ENCODE measurements at places on chromosomes 1 and 21.
A peak's percentile ranks its signal among the peaks of the same experiment; 100 is the strongest.

DNA sequence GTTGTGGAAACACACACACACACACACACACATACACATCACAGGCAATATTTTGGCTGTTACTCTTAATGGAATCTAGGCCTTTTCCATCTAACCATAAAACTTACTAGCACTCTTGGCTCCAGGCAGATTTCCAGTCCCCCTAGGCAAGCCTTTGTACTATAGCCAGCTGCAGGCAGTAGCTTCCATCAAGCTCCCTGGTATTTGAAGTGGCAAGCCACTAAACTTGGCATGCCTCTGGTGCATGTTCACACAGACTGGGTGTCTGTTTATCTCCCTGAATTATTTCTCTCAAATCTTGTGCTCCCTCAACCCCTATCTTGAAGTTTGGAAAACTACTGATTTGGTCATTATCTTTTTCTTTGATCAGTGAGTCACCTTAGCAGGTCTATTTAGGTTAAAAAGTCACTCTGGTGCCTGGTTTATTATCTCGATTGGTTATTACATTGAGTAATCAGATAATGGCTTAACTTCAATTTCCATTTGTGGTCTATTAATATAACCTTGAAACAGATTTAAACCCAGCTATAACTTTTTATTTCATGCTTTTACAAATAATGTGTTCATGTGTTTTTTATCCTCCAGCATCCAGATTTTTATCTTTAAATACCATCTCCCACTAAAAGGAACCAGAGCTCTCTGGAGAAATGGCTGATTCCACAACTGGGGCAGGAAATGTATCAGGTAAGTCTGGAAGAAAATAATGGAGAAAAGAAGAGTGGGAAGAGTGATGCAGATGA, 2.7 kb upstream of the RBM15 start:
- DNase-seq: no peak

DNA sequence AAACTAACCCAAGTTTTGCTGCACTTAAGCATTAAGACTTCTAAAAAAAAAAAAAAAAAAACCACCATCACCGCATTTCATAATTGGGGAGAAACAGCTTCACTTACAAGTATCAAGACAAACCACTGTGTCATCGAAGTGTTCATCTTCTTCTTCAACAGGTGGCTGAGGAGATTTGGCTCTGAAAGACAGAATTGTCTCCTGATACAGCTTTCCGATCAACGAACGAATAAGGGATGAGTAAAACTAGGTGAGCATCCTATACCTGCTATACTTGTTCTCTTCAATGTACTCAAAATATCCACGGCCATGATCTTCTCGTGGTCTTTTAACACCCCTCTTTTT, 2.0 kb downstream of the HNRNPU start:
- no peak for DNase-seq

GRCh38 chr1:19441048-19441780, 44.1 kb downstream of the CAPZB start:
- no peak for DNase-seq

DNA sequence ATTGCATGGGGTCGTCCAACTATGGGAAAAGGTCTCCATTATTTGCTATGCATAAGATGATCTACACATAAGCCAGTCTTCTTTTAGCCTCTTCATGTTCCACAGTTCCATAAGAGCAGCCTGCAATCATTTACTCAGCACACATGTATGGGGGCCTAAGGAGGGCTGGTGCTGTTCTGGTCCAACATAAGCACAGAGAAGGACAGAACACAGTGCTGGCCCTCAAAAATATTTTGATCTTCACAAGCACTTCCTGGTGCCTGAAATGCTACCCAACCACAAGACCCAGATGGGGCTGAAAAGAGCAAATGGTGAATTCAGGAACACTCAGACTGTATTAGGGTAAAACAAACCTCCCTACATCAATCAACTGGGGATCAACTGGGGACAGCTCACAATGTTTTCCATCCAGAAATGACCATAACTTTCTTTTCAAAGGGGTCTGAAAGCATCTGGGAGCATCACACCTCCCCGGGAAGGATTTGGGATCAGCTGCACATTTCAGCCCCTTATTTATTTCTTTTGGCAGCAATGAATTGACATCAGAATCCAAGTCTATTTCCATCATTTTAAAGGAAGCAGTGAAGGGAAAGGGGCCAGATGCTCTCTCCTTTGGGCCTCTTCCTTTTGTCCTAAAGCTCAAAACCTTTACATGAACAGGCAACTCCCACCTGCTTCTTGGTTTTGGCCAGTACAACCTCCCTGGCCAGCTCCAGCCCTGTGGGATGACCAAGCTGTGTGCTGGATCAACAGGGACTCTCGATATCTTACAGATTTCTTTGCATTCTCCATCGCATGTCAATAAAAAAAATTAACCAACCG, 45.7 kb downstream of the KCNN3 start:
- DNase-seq: no peak

DNA sequence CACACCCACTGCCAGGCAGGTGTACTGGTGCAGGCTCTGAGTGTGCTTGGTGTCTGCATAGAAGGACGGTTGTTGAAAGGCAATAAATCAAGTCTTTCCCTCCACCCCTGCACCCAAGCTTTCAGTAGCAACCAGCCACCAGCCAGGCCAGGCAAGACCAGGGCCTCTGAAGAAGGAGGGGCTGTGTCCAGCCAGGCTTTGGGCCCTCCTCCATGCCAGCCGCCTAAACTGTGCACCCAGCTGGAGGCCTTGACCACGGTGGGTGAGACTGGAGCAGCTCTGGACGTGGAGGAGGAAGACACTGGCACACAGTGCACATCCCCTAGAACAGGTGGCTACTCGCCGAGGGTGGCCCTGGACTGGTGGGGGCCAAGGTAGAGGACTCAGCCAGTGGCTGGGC, 4.9 kb downstream of the OLIG2 start:
- no peak for DNase-seq

GRCh38 chr1:200150006-200150405, 122.5 kb downstream of the NR5A2 start:
- no peak for DNase-seq

GRCh38 chr1:8678673-8679394, 138.6 kb downstream of the RERE start:
- no peak for DNase-seq

- no peak for DNase-seq
Measured at GRCh38 chr1:242787968-242788367, 263.5 kb upstream of the PLD5 start.

- DNase-seq: no peak
Measured at GRCh38 chr1:97886199-97886598, 34.6 kb downstream of the DPYD start.

GRCh38 chr1:44808938-44809917, 905 bp downstream of the BTBD19 start:
- DNase-seq: peak; percentile 48

- no peak for DNase-seq
Measured at GRCh38 chr1:80217377-80217986, 1211.0 kb upstream of the ADGRL4 start.

DNA sequence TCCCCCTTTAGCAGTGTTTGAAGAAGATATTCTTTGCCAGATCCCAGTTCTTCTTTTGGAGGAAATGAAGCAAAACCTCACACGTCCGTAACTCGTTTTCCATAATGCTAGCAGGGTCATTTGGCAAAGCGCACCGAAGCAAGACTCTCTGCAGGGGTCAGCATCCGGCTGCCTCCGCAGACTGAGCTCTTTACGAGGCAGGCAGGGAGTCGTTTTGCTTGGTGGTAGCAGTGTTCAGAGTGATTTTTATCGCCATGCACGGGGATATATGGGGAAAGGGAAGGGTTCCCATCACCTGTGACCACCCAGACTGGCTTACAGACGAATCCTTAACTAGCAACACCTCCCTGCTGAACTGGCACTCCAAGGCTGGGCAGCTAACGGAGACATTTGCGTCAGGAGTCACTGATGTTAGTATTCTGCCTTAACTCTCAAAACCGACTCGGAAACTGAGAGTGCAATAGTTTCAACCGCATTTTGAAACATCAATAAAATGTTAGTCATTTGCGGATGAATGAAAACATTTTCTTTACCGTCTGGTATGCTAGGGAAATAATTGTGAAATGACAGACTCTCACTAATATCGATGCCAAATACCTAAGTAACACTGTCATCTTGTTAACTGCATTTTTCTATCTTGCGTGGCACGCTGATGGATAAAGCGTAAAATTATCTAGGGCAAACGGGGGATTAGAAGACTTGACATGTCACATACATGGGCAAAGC, 2.2 kb upstream of the NEGR1 start:
- DNase-seq: peak; percentile 20

- no peak for DNase-seq
Measured at GRCh38 chr1:7760245-7760644, 10.9 kb upstream of the VAMP3 start.

GRCh38 chr1:77590651-77591050, 91.8 kb downstream of the ZZZ3 start:
- DNase-seq: peak; percentile 34

DNA sequence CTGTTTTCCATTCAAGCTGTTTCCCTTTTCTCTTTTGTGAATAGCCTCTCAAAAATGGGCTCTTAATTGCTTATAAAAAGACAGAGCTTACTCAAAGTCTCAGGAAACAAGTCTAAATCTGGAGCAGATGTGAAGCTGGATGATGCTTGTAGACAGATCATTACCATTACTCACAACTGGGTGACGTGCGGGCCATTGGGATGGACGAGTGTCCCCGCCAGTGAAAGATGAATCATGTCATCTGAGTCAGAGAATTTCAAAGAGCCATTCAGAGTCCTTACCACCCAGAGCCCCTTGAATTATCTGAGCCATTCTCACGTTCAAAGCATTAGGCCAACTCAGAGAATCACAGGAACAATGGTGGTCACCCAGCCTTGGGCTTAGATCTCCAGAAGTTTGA, 134.6 kb downstream of the HUNK start:
- no peak for DNase-seq

- DNase-seq: no peak
Measured at GRCh38 chr1:2399890-2400575, 8.4 kb downstream of the RER1 start.

DNA sequence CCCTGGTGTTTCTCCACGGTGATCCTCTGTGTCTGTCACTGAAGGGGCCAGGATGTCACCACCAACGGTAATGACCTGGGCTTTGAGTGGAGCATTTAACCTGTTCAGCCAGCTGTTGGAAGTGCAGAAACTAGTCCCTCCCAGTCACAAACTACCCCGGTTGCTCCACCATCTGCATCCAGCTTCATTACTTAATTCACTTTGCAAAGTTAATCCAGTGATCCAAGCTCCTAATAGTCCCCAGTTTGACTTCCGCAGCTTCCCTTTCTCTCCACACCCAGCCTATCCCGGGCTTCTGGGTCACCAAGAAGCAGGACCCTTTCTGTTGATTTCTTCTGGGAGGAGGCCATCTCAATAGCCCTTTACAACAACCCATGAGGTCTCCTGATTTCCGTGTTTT, 63.5 kb downstream of the MDM4 start:
- no peak for DNase-seq

- no peak for DNase-seq
Measured at GRCh38 chr1:42765269-42765668, 1.6 kb downstream of the P3H1 start.

- DNase-seq: no peak
Measured at GRCh38 chr21:44466351-44466954, 11.1 kb downstream of the LRRC3 start.

DNA sequence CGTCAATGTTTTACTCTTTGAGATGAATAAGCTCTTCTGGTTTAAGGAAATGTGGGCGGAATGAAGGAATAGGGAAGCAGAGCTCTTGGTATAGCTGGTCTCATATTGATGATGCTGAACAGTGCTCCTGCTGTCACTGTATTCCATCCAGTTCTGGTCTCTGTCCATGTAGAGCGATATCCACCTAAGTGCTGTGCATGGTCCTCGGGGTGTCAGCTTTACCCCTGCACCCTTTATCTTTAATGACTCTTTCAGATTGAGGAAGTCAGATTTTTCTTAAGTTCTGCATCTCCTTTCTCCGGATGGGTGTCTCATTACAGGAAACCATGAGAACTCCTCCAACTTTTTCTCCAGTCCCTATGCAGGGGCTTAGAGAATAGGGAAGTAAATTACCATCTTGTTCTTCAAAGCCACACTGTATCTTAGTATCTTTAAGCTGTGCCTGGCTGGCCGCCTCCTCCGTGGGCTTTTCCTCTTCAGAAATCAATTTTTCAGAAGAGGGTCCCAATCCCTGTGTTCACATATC, 52.9 kb downstream of the PDE4B start:
- peak; percentile 3 for DNase-seq

- no peak for DNase-seq
Measured at GRCh38 chr1:207032528-207033017, at the start of gene C1orf116. TSS of gene C1orf116 (minus strand) at chr1:207032756. CDS start at chr1:207027598, 5,158 bp downstream.

GRCh38 chr1:212780759-212781158, 10.8 kb downstream of the NSL1 start:
- DNase-seq: no peak

GRCh38 chr1:83596331-83596730, 402.6 kb downstream of the TTLL7 start:
- no peak for DNase-seq

DNA sequence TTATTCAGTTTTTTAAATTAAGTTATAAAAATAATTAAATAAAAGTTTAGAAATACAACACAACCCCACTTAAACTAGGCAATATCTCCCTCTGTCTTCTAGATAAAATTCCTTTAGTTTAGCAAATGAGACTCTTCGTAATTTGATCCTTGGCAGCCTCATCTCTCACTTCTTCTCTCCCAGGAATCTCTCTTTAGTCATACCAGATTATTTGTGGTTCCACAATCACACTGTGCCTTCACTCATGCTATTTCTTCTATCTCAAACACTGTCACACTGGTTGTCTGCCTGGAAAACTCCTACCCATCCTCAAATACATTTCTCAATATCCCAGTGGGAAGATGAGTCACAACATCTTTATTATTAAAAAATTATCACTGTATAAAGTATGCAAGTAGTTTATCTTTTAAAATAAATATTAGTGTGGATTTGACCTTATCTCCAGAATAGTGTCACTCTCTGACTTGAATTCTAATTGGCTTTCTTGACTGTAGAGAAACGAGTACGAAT, 195.5 kb downstream of the KCNH1 start:
- DNase-seq: no peak

DNA sequence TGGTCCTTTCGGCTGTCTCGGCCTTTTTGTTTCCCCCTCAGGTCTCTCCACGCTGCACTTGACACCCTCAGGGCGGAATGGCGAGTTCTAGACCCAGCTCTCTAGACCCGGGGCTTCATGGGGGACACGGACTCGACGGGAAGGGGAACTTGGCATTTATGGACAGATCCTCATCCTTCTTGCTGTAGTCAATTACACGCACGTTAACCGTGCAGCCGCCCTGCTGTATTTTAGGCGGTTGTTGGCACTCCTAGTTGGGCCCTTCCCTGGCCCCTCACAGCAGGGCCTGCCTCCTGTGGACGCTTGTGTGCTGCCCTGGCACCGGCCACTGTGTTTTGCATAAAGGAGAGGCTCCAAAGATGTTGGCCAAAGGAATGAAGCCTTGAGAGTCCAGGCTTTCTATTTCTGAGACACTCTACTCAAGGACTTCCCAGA, 558 bp upstream of the BTG3 start:
- no peak for DNase-seq
